ENCODE measurements at places on chromosomes 5 and 9.

- no peak for ATAC-seq
These were observed 5.3 kb downstream of the ROR2 start for GRCh38 chr9:91944711-91945110.

DNA sequence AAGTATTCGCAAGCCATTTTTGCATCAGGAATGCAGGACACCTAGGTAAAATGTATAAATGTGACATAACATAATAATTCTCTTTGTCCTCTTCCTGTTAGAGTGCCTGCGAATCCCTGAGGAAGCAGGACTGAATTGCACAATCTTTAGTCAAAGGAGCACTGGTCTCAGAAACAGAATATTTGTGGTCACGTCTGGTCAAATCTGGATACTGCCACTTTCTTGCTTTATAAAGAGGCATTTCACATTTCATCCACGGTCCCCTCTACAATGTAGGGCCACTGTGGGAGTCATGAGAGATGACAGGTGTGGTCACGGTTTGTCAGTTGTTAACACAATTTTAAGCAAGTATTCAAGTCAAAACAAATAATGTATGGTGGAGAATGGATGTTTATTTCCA, 564.0 kb downstream of the IRX1 start:
- no peak for ATAC-seq

GRCh38 chr9:86768709-86769108, 178.6 kb downstream of the GAS1 start:
- ATAC-seq, result no peak

- no peak for ATAC-seq
These were observed 33.9 kb downstream of the PSMB7 start for GRCh38 chr9:124381170-124381945.

GRCh38 chr9:71984403-71984802, 73.0 kb downstream of the C9orf85 start:
- ATAC-seq, result no peak

DNA sequence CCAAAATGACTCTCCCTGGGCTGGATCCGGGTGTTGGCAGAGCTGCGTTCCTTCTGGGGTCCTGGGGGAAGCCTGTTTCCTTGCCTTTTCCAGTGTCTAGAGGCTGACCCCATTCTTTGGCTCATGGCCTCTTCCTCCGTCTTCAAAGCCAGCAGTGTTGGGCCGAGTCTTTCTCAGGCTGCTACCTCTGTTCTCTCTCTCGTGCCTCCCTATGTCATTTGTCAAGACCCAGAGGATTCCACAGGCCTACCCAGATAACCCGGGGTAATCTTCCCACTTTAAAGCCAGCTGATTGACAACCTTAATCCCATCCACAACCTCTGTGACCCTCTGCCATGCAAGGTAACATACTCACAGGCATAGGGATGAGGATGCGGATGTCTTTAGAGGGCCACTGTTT, 55.0 kb upstream of the KCNMB1 start:
- ATAC-seq, result no peak

- no peak for ATAC-seq
These were observed 231.3 kb downstream of the ATPSCKMT start for GRCh38 chr5:10018201-10019069.

GRCh38 chr5:65721050-65721719, 724 bp downstream of the SGTB start:
- ATAC-seq, result peak; percentile 59

DNA sequence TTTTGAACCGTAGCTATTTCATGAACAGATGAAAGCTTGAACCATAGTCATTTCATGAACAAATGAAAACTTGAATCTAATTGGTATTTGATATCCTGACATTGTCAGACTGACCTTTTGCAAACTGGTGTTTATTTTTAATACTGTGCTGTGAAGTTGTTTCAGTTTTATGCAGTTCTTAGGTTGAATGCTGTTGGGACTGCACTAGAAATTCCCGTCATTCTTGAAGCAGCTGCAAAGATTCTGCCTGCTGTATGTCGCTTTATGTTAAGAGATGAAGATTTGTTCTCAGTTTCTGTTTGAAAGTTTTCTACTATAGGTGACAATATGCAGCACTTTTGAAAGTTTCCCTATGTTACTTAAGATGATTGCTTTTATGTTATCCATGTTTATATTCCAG, 22.5 kb upstream of the FAM120AOS start:
- no peak for ATAC-seq

DNA sequence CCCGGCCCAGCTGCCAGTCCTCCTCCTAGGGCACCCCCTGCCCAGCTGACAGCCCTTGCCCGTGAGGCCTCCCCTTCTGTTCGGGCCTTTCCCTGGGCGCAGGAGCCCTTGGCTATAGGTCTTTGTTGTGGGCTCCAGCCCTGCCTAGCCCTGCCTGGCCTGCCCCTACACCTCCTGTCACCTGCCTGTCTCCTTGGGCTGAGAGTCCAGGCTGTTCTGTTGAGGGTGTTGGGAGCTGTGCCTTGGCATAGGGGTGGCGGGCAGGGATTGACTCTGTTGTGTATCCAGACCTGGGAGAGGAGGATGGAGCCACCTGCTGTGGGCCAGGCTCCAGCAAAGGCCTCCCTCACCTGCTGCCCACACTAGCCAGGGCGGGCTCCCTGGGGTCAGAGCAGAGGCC, 11.6 kb downstream of the FCN2 start:
- ATAC-seq, result no peak

- ATAC-seq, result no peak
These were observed 160.9 kb upstream of the PIK3R1 start for GRCh38 chr5:68054638-68055037.

DNA sequence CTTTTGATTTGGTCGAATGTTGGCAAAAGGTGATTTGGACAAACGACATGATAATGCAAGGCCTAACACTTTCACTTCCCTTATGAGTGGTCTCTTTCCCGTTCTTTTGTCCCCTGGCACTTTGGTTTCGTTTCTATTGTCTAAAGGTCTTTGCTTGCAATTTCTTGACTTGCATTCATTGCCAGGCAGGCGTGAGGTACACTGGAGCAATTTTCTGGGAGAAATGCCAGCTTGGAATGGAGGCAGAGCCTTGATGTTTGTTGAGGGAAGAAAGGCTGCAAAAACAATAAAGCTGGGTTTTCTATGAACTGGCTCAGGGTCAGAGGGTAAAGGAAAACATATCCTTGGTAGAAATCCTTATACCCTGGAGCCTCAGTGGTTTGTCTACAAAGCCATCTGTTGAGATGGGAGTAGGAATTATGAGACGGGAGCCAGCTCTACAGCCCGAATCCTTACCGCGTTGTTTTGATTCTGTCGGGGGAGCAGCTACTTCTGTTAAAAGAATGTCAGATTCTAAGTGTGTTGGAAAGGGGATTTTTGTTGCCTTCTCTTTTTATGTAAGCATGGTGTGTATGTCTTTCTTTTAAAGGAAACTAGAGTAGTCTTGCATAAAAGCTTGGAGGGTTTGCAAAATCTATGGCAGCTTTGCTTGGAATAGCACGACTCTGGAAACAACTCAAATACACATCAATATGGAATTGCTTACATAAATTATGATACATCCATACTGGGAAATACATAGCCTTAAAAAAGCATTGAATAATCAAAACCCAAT, 158.9 kb downstream of the RMI1 start:
- no peak for ATAC-seq

DNA sequence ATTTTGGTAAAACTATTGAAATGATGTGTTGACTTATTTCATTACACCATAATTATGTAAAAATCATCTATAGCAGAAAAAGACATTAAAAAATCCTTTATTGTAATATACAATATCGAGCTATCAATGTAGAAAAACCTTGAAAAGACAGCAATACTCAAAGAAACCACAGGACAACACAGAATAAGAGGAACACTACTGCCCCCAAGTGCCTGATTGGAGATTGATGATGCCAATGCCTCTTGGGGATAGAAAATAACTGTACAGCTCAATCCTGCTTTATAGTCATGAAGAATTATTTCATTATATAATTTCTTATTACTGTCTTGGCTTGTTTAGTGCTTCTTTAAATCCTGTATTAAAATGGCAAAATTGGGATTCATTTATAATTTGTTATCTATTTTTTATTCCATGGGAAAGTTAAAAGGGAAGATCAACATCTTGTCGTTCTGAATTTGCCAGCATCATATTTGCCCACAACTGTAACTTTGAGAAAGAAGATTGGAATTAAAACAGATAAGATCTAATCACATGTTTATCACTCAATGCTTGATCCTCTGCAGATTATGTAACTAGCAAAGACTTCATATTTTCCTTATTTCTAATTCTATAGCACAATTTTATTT, 337.5 kb downstream of the CDH9 start:
- no peak for ATAC-seq

GRCh38 chr9:120619751-120620655, 40.0 kb upstream of the CDK5RAP2 start:
- ATAC-seq, result peak; percentile 67

GRCh38 chr9:134739660-134739968, 98.0 kb downstream of the COL5A1 start:
- ATAC-seq, result no peak

- ATAC-seq, result no peak
These were observed 31.0 kb upstream of the GZMA start for GRCh38 chr5:55071413-55071812.

DNA sequence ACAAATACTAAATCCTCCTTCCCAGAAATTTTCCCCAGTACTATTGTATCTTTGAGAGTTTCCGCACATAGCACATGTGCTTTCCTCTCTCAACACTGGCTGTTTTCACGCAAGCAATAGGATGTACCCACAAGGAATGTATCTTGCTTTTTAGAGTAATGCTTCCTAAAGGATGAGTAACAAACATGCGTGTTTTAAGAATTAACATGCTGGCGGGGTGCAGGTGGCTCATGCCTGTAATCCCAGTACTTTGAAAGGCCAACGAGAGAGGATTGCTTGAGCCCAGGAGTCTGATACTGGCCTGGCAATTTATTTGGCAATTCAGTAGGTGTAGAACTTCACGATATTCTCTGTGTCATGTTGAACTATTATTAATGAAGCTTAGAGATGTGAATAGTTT, 4.6 kb downstream of the RUFY1 start:
- ATAC-seq, result no peak

GRCh38 chr5:107943923-107944322, 273.2 kb upstream of the EFNA5 start:
- no peak for ATAC-seq

- ATAC-seq, result no peak
These were observed 88.3 kb upstream of the SARDH start for GRCh38 chr9:133826289-133827085.

- ATAC-seq, result no peak
These were observed 66.5 kb downstream of the MARCHF3 start for GRCh38 chr5:126963822-126964375.

DNA sequence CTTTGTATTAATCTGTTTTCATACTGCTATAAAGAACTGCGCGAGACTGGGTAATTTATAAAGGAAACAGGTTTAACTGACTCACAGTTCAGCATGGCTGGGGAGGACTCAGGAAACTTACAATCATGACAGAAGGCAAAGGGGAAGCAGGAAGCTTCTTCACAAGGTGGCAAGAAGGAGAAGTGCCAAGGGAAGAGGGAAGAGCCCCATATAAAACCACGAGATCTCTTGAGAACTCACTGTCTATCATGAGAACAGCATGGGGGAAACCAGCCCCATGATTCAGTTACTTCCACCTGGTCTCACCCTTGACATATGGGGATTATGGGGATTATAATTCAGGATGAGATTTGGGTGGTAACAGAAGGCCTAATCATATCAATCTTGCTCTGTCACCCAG, 60.9 kb upstream of the CHD1 start:
- no peak for ATAC-seq

GRCh38 chr9:109887079-109887478, 107.1 kb downstream of the PALM2AKAP2 start:
- ATAC-seq, result peak; percentile 52

DNA sequence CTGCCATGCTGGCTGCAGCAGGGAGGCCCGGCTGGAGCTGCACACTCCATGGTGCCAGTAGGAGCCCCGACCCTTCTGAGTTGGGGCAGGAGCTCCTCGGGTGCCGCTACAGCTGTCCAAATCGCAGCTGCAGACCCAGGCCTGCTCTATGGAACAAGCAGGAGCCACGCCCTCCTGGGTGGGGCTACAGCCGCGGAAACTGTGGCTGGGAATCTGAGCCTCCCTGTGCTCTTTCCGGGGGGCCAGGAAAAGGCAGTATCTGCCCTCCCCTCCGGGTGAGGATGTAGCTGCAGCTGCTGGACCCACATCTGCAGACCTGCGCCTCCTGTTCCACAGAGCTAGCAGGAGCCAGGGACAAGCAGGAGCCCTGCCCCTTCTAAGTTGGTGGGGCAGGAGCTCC, 278.9 kb upstream of the ACTBL2 start:
- ATAC-seq, result no peak
